ENCODE measurements at places on chromosomes 5 and 9.

GRCh38 chr9:121768416-121769015 is 117.1 kb downstream of the DAB2IP start:
- no peaks in the 10 kb centered on the region for H3K27me3 ChIP-seq
- H3K4me1 ChIP-seq, result no peaks in the 10 kb centered on the region

GRCh38 chr5:61964201-61964600 is 341.8 kb upstream of the KIF2A start:
- no peaks in the 10 kb centered on the region for H3K36me3 ChIP-seq
- no peak overlapping the region for H3K27ac ChIP-seq
- DNase-seq, result no peak
- H3K4me1 ChIP-seq, result no peaks in the 10 kb centered on the region
- H3K4me3 ChIP-seq, result no peak overlapping the region

DNA sequence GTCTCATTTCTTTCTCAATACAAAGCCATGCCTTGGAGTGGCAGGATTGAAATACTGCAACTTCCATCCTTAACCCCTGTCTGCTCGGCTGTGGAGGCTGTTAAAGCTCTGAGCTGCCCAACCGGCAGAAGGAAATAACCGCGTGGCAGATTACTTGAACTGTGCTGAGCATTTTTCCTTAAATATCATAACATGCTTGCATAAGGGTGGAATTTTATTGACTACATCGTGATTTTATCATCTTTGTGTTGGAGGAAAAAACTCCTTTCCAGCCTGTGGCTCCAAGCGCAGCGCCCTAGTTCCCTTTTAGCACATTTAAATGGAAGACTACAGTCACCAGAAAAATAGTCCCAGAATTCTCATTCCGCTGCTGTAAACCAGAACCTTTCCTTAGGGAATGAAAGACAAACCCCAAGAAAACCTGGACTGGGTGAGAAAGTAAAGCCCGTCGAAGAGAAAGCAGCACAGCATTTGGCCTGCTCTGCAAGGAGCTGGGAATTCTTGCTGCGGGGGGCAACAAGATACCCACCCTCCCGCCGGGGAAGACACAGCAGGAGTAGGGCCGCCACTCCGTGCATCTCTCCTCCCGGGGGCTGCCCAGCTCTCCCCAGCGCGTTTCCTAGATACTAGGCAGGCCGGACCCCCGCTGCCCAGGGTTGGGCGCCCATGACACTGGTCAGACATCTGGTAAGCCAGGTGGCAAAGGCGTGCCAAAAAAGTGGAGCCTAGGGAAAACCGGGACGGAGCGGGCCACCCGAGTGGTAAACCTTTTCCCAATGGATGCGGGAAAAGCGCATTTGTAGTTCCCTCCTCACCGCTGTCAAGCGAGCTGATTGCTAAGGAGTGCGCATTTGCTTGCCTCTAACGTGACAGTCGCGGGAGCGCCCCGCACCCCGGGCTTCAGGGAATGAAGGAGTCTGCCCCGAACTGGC is 1.3 kb downstream of the SHC3 start:
- H3K4me1 ChIP-seq, result peaks cover 23% of the 10 kb centered on the region
- peak overlapping the region; percentile 56 for H3K4me3 ChIP-seq
- no peak for DNase-seq

DNA sequence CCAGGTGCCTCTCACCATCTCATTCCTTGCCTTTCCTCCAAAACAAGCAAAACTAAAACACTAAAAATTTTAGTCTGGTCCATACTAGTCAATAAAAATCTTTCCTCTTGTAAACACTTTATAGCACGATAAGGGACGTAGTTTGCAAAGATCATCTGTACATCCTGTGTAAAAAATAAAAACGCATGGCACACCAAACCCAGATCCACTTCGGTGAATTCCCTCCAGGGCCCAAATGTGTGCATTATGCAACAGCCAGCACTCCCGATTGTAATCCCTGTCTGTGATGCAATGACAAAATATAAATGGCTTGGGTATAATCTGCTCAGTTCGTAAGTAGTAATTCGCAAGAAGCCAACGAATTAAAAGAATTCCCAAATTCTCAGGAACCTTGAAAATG is 1.4 kb downstream of the FAM169A start:
- DNase-seq, result no peak
- H3K27me3 ChIP-seq, result peaks cover 26% of the 10 kb centered on the region
- peak overlapping the region; percentile 99 for H3K27ac ChIP-seq
- peaks cover 55% of the 10 kb centered on the region for H3K4me1 ChIP-seq

DNA sequence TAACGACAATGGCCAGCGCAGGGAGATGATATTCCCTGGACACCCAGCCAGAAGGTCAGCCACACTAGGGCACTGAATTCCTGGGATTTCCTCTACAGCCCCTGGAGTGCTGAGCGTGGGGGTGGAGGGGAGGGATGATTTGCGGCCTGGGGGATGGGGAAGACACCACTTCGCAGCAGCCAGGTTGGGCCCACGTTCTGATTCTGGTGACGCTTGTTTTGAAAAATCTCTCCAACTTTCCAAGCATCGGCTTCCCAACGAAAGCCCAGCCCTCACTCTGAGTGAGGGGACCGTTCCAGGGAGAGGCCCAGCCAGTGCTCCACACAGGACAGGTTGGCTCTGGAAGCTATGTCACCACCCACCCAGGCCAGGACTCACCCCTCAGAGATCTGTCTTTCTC is 5.4 kb downstream of the GFPT2 start:
- no peaks in the 10 kb centered on the region for H3K36me3 ChIP-seq
- H3K27me3 ChIP-seq, result peaks cover 43% of the 10 kb centered on the region
- DNase-seq, result no peak
- H3K4me3 ChIP-seq, result no peak overlapping the region

DNA sequence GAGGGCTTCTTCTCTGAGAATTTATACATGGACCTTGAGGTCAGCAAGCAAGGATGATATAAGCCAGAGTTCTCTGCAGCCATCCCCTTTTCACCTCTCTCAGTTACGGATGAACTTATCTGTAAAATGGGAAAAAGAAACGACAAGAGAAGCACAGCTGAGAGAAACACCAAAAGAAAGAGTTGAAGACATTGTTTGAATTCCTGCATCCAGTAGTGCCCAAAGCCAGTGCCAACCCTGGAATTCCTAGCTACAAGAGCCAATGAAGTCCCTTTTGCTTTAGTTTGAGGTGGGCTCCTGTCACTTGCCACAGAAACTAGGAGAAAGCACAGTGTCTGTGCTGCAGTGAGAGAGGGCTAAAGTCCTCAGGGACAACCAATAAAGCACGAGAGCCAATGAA is 6.6 kb upstream of the MOB3B start:
- no peaks in the 10 kb centered on the region for H3K27me3 ChIP-seq
- H3K4me3 ChIP-seq, result no peak overlapping the region
- no peak for DNase-seq

- no peak overlapping the region for H3K27ac ChIP-seq
- DNase-seq, result no peak
- H3K27me3 ChIP-seq, result no peaks in the 10 kb centered on the region
- H3K4me1 ChIP-seq, result peaks cover 5% of the 10 kb centered on the region
Observed at GRCh38 chr9:115058175-115058574, 59.8 kb downstream of the TNC start.

DNA sequence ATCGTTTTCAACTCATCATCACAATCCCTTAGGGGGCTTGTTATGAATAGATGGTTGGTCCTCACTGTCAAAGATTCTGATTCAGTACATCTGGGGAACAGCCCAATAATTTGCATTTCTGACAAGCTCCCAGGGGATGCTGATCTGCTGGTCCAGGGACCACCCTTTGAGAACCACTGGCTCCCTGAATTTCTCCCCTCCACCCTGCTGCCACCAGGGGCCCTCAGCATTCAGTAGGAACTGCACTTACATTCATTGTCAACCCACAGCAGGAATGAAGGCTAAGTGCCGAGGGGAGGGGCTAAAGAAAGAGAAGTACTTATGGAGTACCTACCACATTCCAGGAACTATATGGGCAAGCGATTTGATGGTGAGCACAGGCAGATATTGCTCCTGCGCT is 85.9 kb downstream of the BOD1 start:
- H3K27ac ChIP-seq, result no peak overlapping the region
- no peak overlapping the region for H3K4me3 ChIP-seq
- DNase-seq, result no peak
- no peaks in the 10 kb centered on the region for H3K4me1 ChIP-seq
- peaks cover 12% of the 10 kb centered on the region for H3K27me3 ChIP-seq
- H3K36me3 ChIP-seq, result no peaks in the 10 kb centered on the region

DNA sequence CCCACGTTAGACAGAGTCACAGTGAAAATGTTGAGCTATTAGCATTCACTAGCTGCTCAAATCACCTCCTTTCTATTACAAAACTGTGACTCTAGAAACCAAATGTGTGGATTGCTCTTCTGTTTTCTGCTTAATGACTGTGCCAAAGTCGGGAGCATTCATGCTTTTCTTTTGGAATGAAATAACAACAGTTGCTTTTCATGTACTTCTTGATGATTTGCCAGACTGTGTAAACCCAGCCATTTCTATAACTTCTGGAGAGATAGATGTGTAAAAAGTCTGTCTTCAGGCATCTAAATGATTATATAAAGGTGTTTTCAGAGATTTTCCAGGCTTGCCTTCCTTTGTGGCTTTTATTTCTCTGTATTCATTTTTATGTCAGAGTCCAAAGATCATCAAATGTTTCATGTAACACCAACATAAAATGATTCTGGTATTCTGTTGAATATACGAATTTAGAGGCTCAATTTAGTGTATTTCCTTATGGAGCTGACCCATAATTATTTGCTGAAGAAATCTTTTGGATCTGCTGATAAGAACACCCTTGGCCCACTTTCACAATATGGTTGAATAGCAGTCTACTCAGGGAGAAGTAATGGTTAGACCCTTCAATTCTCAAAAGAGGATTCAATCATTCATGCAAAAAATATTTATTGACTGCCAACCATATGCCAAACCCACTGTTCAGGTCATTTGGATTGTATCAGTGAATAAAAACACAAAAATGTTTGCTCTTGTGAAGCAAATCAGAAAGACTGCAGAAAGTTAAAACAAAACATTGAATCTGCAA is 581.2 kb downstream of the CDH18 start:
- H3K4me3 ChIP-seq, result no peak overlapping the region
- H3K27me3 ChIP-seq, result no peaks in the 10 kb centered on the region
- no peaks in the 10 kb centered on the region for H3K36me3 ChIP-seq
- DNase-seq, result no peak
- peaks cover 4% of the 10 kb centered on the region for H3K4me1 ChIP-seq

DNA sequence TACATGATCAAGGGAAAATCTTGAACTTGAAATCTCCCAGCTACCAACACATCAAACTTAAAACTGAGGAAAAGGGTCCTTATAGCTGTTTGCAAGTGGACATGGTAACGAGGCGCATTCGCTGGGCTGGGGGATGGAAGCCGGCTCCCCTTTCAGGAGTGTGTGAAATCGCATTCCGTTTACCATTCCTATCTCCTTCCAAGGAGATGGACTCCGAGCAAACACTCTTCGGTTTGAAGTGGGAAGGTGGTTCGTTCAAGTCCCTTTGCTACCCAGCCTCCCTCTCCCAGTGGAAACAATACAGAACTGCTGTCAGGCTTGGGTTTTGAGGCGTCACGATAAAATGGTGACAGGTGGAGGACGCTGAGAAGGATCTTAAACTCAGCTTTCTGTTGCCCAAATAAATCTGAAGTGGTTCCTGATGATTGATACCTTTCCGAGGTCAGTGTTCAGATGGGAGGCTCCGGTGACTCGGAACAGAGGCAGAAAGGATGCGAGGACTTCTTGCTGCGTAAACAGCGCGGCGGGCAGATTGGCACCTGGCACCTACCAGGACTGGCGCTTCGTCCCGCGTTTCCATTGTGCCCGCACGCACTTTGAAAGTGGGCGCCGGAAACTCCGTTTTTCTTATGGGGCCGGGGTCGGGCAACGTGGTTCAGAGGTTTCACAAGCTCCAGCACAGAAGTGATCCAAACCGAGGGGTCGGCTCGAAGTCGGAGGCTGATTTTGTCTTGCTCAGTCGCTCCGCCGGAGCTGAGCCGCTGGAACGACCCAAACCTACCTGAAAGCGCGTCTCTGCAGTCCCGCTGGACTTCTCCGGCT is 7.0 kb downstream of the MSX2 start:
- H3K4me3 ChIP-seq, result peak overlapping the region; percentile 70
- H3K27me3 ChIP-seq, result no peaks in the 10 kb centered on the region
- peaks cover 3% of the 10 kb centered on the region for H3K36me3 ChIP-seq

- no peaks in the 10 kb centered on the region for H3K27me3 ChIP-seq
- H3K36me3 ChIP-seq, result no peaks in the 10 kb centered on the region
- no peak for DNase-seq
Observed at GRCh38 chr5:167881041-167881440, 410.4 kb upstream of the WWC1 start.

DNA sequence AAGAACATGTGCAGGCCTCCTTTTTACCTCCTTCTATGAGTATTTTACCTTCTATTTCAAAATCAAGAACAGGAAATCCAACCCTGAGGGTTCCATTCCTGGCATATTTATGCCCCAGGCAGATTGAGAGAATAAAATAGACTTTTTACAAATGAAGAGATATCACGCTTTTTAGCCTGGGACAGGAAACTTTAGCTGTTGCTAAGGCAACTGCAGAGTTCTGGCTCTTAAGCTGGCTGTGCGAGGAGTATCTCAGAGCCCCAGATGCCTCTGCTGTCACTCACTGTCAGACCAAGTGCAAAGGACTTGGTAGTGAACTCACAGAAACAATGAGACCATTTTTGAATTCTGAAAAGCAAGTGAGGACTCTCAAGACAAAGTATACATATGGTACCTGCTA is 69.5 kb upstream of the HSPB3 start:
- no peak overlapping the region for H3K4me3 ChIP-seq
- H3K27me3 ChIP-seq, result no peaks in the 10 kb centered on the region
